ENCODE measurements at places on chromosomes 4 and X.

- no peak for DNase-seq
Measured at GRCh38 chr4:182765987-182766856, 151.0 kb downstream of the DCTD start.

DNA sequence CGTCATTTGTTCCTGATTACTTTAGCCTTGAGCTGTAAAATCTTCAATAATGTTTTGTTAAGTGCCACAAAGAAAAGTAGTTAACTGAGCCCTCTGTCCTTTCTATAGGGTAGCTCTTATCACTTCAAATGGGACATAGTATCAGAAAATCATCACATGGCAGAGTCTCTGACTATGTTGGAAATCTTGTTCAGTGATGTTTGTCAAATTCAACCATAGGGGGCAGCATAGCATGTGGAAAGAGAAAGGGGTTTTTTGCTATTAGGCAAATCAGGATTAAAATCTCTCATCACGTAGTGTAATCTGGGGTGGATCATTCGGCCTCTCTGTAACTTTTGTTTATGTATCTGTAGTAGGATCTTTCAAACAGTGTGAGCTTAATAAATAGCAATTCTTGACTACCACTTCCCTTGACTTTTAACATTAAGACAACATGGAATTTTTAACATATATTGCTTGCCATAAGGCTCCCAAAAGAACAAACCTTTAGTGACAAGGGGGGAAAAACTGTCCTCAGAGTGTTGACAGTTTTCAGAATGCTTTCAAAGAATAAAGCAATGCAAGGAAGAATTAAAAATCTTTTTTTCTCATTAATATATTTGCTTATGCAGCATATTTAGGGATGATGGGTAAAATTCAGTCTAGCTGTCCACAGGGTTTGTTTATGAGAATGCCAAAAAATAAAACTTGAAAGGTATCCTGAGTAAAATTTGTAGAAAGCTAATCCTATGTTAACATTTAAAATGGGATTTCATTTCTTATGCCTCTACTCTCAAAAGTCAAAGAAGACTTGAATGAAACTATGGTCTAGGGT lies 127.2 kb downstream of the FBXW7 start:
- no peak for DNase-seq

DNA sequence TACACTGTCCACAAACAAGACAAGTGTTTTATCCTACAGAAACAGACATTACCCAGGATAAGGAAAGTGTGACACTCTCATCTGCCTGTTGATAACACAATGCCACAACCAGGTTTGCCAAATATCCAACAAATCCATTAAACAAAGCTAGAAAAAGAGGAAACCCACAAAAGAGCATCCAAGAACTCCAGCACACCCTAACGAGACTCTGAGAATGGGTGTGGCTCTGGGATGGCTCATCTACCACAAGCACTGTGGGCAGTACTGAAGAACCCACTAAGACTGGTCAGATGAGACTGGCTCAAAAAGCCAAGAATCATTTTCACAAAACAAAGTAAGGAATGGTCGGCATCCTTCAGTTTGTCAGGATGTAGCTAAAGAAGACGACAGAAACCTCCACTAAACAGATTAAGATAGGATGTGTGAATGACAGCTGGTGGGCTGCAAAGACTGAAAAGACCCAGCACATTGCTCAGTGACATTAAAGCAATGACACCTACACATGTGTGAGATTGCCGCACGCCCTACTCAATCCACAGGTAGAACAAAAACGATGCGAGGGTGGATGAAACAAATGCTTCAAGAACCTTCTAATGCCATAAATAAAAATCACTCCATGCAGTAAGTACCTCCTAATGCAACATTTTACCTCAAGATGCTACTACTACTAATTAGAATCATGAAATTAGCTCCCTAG lies 14.7 kb downstream of the ATP8A1 start:
- DNase-seq: no peak

DNA sequence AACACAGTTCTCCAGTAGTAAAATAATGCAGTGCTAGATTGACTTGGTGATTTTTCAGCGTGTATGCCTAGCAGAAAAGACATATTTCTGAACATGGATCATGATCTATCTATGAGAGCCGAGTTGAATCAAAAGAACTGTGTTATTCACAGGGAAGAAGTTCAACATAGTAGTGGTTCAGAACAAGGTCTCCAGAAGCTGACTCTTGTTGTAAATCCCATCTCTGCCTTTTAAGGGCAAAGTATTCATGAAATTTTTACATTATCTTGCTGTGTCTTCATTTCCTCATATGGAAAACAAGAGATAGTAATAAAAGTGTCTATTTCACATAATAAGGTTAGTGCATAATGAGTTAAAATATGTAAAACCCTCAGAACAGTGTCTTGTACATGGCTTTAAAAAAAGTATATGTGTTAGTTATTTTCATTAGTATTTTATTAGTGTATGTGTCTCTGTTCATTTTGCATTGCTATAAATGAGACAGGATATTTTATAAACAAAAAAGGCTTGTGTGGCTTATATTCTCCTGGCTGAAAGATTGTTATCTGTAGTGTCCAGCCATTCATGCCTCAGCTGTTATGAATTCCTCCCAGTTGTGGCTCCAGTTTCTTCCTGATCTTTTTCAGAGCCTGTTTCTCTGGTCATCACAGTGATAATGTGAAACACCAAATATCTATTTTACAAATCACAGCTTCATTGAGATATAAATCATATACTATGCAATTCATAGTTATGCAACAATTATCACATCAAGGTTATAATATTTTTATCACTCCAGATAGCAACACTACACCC lies 1351.2 kb downstream of the STIM2 start:
- no peak for DNase-seq

DNA sequence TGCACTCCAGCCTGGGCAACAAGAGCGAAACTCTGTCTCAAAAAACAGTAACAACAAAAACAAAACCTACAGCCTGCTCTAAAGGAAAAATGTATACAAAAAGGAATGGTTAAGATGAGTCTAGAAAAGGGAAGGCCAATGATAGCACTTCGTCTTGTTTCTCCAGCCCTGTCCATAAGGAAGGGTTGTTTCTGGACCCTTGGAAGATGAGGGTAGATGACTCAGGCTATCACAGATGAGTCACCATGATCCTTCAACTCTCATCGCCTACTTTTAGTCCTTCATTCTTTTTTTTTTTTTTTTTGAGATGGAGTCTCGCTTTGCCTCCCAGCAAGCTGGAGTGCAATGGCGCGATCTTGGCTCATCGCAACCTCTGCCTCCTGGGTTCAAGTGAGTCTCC lies 8.8 kb downstream of the PLA2G12A start:
- no peak for DNase-seq
